ENCODE measurements at places on chromosomes 16 and 17. TPM values are rescaled to one million over a fixed set of nuclear protein-coding genes. Genes with fewer than 3 reads are reported as not detected.

RSKR gene
- total RNA-seq: 3.7 TPM

PKMYT1 gene
- 12.6 TPM for total RNA-seq

NPTX1 gene
- total RNA-seq: 10.1 TPM

CDH13 gene
- total RNA-seq: 77.7 TPM

CRHR1 gene
- total RNA-seq: under 0.01 TPM

TBC1D3H gene
- not detected for total RNA-seq

KRTAP3-2 gene
- not detected for total RNA-seq

GP1BA gene
- not detected for total RNA-seq

TPPP3 gene
- 0.91 TPM for total RNA-seq

OR4D1 gene
- total RNA-seq: 0.32 TPM

IRX3 gene
- total RNA-seq: 0.91 TPM

WNK4 gene
- 0.39 TPM for total RNA-seq

GCGR gene
- not detected for total RNA-seq

Data from epithelial cell of alveolus of lung (primary cell).